ENCODE measurements at places on chromosomes 12 and 14.

- DNase-seq = peak; percentile 59
Observed at GRCh38 chr14:104794099-104794498, 1.4 kb downstream of the AKT1 start.

DNA sequence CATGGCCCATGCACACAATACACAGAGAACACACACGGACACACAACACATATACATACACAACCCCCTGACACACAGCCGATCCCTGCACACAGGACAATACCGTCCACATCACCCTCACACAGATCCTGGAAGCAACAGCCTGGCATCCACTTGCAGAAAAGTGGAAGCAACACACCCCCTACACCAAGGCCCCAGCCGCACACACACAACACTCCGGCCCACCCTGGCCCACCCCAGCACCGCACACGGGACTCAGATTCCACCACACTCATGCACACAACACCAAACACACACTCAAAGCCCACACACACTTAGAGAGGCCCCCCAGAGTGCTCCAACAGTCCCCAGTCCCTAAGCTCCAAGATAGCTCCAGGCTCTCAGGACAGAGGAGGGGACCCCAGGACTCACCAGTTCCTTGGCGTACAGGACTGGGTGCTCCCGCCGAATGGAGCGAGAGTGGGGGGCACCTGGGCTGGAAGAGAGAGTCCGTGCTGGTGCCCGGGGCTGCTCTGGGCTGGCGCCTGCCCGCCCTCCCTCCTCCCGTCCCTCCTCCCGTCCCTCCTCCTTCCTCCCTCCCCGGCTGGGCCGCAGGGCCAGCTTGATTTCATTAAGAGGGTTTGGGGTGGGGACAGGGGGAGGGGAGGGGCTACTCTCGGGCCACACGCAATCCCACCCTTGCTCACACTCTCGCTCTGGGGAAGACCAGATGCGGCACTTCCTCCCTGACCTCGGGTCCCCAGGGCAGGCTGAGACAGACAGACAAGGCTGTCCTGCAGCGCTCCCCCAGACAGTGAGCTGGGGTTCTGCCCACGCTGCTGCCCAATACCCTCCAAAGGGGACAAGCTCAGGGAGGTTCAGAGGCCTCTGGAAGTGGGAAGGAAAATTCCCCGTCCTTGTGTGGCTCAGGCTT is at the start of gene TMEM119:
Gene TMEM119, minus strand, starts transcription at position 526 of the 913 bp plus-strand sequence. CDS start 5,701 bp downstream, outside the sequence.
- DNase-seq = no peak

- DNase-seq = no peak
Observed at GRCh38 chr14:65032319-65032718, 45.6 kb downstream of the FNTB start.

DNA sequence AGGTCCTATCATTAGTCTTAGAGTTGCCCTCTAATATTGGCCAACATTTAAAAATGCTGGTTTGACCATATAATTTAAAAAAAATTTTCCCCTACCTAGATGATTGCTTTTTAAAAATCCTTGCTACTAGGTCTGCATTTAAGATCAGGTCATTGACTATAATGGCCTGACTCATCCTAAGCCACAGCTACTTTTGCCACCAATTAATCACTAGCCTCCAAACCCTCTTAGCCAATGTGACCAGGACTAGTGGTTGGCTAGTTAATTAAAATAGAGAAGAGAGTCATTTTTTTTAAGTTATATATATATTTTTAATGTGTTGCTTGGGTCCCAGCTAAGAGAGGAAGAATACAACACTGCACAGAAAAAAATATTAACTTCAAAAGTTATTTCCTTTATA is 57.5 kb downstream of the SOS2 start:
- DNase-seq = no peak

GRCh38 chr14:40838601-40839000 is 768.1 kb upstream of the LRFN5 start:
- no peak for DNase-seq

GRCh38 chr12:52924764-52925716 is 20.2 kb upstream of the KRT8 start:
- DNase-seq = no peak

- peak; percentile 30 for DNase-seq
Observed at GRCh38 chr12:58176296-58176869, 235.0 kb downstream of the ATP23 start.

- DNase-seq = no peak
Observed at GRCh38 chr12:61891632-61892031, 368.6 kb upstream of the USP15 start.

GRCh38 chr12:131232036-131232435 is 278.3 kb downstream of the ADGRD1 start:
- no peak for DNase-seq

DNA sequence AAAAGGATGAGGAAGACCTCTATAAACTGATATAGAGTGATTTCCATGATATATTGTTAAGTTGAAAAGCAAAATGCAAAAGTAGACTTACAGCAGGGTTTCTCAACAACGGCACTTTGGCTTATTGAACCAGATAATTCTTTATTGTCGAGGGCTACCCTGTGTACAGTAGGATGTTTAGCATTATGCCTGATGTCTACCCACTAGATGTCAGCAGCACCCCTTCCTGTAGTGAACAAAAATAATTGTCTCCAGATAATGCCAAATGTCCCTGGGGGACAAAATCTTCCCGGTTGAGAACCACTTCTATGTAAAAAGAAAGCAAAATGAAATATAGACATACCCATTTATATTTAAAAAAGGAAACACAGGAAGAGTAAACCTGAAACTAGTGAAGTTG is 32.4 kb downstream of the ABCD2 start:
- DNase-seq = peak; percentile 25

GRCh38 chr12:75984577-75985182 is 46.9 kb downstream of the PHLDA1 start:
- DNase-seq = no peak

GRCh38 chr14:67004521-67004920 is 184.7 kb upstream of the GARIN2 start:
- no peak for DNase-seq

DNA sequence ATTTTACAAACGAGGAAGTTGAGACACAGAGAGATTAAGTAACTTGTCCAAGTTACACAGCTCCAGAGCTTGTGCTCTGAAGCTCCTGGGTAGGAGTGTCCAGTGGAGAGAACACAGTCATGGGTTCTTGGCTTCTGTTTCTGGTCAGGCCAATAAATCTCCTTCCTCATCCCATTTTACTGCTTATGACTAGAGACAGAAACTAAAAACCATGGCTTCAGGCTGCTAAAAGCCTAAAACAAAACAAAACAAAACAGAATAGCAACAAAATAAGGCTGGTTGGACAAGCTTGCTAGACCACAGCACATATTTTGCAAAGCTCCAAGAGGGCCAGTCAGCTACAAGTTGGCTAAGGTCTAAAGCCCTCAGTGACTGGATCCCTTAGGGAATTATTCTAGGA is 49.8 kb downstream of the PTGER2 start:
- DNase-seq = no peak

DNA sequence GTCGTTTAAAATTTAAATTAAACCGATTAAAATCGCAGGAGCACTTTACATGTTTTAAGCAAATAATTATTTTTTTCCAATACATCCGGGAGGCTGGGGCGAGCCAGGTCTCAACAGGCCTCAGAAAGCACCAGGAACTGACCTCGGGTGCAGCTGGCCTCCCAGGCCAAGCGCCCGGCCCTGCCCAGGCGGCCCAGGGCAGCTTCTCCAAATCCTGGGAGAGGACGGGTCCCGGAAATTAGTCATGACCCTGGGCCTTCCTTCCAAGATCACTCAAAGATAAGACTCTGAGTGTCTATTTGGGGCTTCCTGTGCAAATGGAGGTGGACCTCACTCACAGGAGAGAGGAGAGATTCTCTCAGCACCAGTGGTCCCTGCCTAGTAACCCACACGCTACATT is 177.1 kb downstream of the BCL11B start:
- no peak for DNase-seq

DNA sequence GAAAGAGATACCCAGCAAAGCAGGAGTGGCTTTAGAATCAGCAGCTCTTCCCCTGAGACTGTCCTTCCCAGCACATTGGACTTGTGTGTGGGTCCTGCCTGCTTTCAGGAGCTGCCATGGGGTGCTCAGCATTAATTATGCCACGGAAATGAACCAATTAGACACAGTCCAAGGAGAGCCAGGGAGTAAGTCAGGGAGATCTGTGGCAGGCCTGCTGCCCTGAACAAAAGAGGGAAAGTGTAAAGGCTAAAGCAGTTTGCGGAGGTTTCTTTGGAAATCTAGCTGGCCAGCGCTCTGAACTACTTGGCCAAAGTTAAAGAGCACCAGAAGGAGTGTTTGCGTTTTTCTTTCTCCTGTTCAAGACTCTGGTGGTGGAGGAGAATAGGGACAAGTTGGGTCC is 65.7 kb upstream of the SRSF5 start:
- DNase-seq = no peak
